Mesenteric fat pad (tissue), 1 donor: ENCODE measurements at places on chromosomes 3 and 15. TPM values are rescaled to one million over a fixed set of nuclear protein-coding genes. Genes with fewer than 3 reads are reported as not detected.

DNA sequence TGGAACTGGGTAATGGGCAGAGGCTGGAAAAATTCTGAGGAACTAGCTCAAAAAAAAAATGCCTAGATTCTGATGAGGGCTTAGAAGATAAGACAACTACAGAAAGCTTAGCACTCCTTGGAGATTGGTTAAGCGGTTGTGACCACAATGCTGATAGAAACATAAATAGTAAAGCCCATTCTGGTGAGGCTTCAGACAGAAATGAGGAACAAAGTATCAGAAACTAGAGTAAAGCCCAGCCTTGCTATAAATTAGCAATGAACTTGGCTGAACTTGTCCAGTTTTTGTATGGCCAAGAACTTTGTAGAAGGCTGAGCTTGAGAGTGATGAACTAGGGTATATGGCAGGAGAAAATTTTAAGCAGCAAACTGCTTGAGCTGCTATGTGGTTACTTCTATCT is 25.4 kb downstream of the GOLGB1 start:
- no peak for DNase-seq

GRCh38 chr15:99097441-99098410 is 7.2 kb upstream of the SYNM start:
- DNase-seq: peak; percentile 69

DNA sequence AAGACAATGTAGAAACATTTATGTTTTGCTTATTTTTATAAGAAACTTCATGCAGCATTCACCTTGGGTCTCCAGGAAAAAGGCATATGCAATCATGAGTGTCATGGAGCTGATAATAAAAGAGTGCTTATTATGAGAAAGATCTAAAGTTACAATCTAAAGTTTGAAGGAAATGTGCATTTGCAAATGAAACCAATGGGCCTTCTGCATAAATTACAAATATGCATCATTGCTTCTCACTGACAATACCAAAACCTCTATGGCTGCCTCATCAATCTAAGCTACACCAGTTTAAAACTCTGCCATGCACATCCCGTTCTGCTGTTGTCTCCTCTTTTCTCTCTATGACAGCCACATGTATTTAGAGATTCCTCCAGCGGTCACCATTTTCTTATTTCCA is 103.2 kb upstream of the ABI3BP start:
- DNase-seq: no peak

- DNase-seq: no peak
These were observed 16.6 kb downstream of the TMOD3 start for GRCh38 chr15:51846066-51846462.

GRCh38 chr3:87973906-87974305 is 84.9 kb downstream of the CGGBP1 start:
- DNase-seq: no peak

GRCh38 chr3:73580343-73580742 is 44.4 kb downstream of the PDZRN3 start:
- DNase-seq: no peak

DNA sequence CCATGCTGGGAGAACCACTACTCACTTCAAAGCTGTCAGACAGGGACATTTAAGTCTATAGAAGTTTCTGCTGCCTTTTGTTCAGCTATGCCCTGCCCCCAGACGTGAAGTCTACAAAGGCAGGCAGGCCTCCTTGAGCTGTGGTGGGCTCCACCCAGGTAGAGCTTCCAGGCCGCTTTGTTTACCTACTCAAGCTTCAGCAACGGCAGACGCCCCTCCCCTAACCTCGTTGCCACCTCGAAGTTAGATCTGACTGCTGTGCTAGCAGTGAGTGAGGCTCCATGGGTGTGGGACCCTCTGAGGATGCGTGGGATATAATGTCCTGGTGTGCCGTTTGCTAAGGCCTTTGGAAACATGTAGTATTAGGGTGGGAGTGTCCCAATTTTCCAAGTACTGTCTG is 276.7 kb downstream of the ZIC4 start:
- no peak for DNase-seq

GRCh38 chr3:4508048-4508981 is 15.2 kb downstream of the ITPR1 start:
- no peak for DNase-seq

DNA sequence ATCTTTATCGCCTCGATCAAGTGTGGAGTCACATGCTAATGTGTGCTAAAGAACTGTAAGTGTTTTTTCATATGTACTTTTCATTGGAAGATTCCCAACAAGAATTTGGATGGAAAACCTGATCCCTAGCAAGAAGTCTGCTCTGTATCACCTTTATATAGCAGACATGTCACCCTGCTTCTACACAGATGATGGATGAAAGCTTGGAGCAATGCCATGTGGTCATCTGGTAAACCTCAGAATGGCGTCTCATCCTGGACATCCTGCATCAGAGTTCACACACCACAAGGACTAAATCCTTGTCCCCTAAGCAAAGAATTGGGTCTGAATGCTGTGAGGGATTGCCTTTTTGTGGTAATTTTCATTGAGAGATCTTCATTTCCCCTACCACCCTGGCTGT is 42.1 kb upstream of the CTDSPL start:
- no peak for DNase-seq

Gene AHSG
- total RNA-seq: not detected
